ENCODE measurements at places on chromosomes 5 and 9.

DNA sequence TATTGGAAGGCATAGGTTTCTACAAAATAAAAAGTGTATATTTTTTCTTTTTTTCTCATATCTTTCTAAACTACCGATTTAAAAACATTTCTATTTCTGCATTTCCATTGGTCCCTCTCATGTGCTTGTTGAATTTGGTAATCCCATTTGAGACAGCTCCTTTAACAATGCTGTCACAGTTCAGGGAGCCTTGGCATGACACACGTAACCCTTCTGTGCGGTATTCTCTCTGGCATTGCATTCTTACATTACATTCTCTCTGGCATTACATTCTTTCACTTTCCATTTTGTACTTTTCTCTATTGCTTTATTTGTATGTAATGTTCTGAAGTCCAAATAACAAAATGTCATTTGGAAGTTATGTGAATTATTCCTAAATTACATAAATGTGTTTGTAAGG is 150.7 kb upstream of the RASGRF2 start:
- no peak for DNase-seq

DNA sequence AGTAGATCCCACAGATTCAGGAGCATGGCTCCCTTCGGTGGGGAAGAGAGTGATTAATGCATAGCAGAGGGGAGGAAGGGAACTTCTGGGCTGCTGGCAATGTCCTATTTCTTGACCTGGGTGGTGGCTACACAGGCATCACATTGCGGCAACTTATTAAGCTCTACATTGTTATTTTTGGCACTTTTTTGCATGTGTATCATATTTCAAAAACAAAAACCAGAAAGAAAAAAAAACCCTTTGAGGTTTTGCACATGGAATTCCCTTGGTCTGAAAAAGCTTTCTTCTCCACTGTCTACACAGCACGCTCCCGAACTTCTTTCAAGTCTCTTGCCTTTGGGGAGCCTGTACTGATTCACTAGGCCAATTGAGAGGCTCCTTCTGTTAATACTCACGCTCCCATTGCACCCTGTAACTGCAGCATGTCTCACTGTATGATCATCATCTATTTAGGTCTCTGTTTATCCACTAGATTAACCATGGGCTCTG is 25.1 kb downstream of the CEMIP2 start:
- DNase-seq: no peak

- DNase-seq: no peak
These were observed 22.6 kb downstream of the PIP5K1B start for GRCh38 chr9:68727636-68728035.

DNA sequence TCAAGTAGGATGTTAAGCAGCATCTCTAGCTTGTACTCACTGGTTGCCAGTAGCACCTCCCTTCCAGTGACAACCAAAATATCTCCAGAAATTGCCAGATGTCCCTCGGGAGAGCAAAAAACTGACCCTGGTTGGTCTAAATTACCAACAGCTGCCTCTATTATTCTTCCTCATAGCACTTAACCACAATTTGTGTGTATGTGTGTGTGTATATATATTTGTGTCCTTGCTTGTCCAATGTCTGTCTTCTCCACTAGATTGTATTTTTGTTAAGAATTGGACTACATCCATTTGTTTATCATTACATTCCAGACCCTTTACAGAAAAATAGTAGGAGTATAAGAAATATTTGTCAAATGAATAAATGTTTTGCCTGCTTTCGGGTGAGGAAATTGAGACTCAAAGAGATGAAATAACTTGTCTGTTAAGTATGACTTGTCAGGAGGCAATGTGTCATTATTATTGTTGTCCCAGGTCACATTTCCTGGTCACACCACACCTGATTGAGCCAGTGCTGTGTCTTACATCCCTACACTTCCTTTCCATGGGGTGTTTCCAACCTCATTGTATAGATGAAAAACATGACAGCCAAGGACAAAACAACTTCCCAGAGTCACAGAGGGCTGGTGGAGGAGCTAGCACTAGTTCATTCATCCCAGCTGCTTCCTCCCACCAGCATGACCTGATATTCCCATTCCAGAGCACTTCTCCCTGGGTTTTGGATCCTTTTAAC is 11.4 kb upstream of the GRPEL2 start:
- DNase-seq: no peak

GRCh38 chr5:145801195-145801594 is 33.9 kb downstream of the PRELID2 start:
- no peak for DNase-seq

GRCh38 chr9:7854763-7855162 is 55.2 kb upstream of the DMAC1 start:
- DNase-seq: no peak

Measured in eye (tissue), 1 donor.